Forelimb muscle (tissue), 1 donor: ENCODE measurements at places on chromosomes 3 and 15.

- DNase-seq, result no peak
Observed at GRCh38 chr15:55740359-55740878, 2.5 kb downstream of the PRTG start.

- DNase-seq, result no peak
Observed at GRCh38 chr3:42190701-42191442, 75.1 kb downstream of the CCK start.

GRCh38 chr3:71930056-71930991 is 145.4 kb upstream of the PROK2 start:
- DNase-seq, result no peak

DNA sequence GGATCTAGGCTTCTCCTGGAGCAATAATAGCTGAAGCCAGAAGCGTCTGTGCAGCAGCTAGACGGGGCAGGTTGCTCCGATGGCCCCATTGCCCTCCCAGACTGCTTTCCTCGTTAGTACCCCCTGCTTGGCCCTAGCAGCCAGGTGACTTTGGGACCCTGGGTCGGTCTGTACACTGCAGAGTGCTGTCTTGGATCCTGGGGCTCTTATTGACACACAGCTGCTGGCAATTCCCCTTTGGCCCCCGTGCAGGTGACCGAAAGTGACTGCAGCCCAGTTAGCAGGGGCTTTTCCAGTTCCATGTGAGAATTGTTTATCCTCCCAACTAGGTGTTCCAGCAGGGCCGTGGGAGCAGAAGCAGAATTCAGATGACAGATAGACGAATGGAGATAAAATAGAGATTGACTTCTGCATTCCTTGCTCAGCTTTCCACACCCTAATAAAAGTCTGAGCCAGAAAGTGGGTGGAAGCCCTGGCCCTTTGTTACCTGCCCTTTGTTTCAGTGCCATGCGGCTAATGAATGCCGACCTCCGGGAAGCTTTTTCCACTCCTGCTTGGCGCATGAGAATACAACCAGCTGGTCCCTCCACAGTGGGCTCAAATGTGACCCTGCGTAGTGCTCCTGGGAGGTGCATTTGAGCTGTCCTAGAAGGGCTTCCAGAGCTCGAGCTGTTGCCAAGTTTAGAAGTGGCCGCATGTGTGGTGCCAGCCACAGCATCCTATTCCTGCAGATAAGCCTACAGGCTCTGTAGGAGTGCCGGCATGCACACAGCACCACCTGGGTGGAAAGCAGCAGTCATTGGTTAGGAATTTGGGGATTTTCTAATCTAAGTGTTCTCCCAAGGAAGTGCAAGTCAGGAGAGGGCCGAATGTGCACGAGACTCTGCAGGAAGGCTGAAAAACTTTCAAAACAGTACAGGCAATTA is 94.4 kb downstream of the SLCO3A1 start:
- DNase-seq, result no peak

DNA sequence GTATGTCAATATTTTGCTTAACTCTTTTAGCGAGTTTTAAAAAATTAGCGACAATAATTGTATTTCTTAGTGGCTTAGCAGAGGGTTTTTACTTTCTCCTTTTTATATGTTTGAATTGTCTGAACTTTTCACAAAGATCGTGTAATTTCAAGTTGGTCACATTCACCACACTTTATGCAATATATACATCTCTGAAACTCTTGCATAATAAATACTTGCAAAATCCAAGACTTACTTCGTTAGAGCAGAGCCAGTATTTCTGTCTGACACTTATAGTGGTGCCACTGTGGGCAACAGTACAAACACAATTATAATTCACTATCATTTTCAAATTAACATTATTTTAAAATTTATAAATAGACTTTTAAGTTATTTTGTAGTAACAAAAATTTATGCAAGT is 62.0 kb downstream of the SUCNR1 start:
- DNase-seq, result no peak

GRCh38 chr3:189458528-189458927 is 172.7 kb upstream of the TP63 start:
- no peak for DNase-seq
